ENCODE measurements at places on chromosomes 6 and 20.

GRCh38 chr6:165877773-165878172 lies 214.7 kb upstream of the PDE10A start:
- DNase-seq, result no peak

GRCh38 chr20:54606380-54606779 lies 131.0 kb downstream of the DOK5 start:
- DNase-seq, result no peak

DNA sequence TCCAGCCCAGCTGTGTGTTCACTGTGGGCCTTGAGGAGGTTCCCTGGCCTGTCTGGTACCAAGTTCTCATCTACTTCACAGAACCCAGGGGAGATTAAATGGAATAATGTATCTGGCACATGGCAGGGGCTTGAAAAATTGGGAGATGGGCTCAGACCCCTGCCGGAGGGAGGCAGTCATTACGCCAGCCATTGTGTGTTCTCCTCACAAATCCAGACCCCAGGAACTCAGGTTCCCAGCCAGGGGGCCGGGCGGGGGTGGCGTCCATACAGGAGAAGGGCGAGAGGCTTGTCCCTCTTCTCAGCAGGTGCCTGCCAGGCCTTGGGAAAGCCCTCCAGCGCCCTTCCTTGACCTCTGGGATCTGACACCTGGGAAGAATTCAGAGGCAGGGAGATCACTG lies 8.1 kb downstream of the NOL4L start:
- DNase-seq, result no peak

- DNase-seq, result peak; percentile 77
Measured at GRCh38 chr6:13702809-13703302, 8.8 kb downstream of the RANBP9 start.

DNA sequence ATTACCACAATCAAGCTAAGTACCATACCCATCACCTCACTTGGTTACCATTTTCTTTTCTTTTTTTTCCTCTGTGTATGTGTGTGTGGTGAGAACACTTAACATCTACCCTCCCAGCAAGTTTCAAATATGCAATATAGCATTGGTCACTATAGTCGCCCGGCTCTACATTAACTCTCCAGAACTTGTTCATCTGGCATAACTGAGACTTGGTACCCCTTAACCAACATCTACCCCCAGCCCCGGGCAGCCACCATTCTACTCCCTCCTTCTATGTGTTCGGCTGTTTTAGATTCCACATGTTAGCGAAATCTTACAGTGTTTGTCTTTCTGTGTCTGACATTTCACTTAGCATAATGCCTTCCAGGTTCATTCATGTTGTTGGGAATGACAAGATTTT lies 89.0 kb upstream of the TOP1 start:
- no peak for DNase-seq

DNA sequence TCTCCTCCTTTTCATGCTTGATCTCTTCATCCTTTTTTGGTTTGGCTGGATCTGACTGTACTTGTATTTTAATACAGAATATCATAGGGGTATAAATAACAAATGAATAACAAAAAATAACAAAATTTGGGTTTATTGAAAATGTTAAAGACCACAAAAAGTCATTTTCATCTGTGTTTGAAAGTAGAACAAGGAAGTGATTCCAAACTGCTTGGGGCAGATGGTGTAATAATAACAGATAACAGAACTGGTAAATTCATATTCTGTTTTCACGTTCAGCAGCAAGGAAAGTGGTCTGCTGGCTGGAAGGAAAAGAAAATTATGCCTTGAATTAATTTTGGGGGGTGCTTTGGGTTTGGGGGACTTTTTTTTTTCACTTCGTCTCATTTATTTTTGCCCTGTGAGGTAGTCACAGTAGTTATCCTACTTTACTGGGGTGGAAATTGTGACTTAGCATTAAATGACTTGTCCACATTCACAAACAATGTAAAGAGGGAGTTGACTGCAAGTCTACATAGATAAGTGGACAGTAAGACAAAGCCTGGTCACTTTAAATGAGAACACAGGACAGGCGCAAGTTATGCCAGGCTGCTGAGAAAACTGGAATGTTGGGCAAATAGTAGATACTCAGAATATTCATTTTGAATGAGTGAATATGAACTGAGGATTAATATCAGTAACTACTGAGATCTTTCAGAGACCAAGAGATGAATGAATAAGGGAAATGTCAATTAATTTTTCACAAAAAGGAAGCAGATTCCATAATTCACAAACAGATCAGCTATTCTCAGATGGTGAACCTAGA lies 193.9 kb upstream of the CITED2 start:
- peak; percentile 49 for DNase-seq

GRCh38 chr20:47606983-47607613 lies 105.4 kb downstream of the NCOA3 start:
- DNase-seq, result peak; percentile 54

DNA sequence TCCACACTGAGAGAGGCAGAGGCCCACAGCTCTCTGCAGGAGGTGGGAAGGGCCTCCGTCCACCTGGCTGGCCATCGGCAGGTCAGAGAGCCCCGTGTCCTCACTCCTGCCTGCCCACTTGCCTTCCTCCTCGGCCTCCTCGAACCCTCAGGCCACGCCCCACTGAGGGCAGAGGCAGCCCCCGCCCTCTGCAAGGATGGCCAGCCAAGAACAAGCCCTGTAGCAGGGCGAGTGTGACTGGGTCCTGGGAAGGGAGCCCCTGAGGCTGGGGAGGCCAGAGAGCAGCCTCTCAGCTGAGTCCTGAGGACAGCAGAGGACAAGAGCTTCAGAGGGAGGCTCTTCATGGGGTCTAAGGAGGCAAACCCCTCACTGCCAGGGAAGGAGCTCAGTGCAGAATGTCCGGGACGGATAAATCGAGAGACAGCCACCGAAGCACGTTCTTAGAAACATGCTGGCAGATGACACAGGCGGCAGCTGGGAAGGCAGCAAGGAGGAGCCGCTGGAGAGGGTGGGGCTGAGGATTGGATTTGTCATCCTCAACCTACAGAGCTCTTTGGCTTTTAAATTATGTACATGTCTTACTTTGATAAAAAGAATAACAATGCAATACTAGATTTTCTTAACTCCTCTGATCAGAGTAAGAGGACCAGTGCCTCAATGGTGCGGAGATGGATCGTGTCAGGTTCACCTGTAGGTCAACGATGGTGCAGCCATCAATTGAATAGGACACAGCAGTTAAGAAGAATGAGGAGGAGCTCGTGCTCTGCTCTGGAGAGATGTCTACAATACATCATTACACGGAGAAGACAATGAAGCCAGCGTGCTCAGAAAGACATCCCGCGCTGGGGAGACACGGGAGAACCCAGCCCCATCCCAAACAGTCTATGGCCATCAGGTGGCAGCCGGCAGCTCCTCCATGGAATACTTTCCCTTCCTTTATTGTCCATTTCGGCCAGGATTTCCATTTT lies 53.0 kb downstream of the GNAS-AS1 start:
- no peak for DNase-seq

DNA sequence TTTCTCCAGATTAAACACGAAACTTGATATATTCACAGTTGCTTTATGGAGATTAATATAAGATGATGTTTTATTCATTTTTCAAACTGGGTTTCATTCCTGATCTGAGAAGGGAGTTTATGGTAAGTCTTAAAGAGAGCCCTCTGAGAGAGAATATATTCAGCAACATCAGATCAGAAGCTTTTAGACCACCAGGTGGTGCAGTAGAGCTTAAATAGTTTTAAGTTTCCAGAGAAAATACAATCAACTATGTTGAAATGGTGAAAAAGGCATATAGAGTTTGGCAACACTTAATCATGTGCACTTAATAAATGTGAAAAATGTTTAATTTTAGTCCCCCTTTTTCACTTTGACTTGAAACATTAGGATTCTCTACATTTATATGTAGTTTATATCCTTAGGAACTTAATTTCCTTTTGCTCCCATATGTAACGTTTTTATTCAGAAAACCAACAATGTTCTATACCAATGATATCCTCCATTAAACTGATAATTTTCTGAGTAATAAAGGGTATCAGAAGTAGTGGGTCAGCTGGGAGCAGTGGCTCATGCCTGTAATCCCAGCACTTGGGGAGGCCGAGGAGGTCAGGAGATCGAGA lies 86.4 kb upstream of the CLDN20 start:
- DNase-seq, result peak; percentile 86

GRCh38 chr20:50339466-50339901 lies 148.9 kb downstream of the CEBPB start:
- DNase-seq, result no peak

- DNase-seq, result no peak
Measured at GRCh38 chr20:32777177-32777956, 15.2 kb downstream of the DNMT3B start.

DNA sequence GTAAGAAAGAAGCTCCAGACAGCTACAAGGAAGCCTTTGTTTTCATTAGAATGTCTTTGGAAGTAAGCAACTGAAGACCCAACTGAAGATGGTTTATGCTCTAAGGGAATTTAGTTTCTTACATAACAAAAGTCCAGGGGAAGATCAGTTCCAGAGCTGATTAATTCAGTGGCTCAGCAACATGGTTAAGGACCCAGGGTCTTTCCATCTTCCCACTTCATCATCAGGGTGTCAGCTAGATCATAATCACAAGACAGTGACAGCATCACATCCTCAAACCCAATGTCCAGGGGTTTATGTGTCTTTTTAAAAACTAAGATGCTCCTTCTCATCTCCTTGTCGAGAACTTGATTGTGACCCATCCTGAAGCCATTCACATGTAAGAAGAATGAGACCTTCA lies 119.7 kb upstream of the PRDM1 start:
- DNase-seq, result no peak

GRCh38 chr20:5660346-5660745 lies 89.9 kb upstream of the SHLD1 start:
- DNase-seq, result no peak

- DNase-seq, result no peak
Measured at GRCh38 chr20:12798286-12798685, 210.5 kb upstream of the SPTLC3 start.

DNA sequence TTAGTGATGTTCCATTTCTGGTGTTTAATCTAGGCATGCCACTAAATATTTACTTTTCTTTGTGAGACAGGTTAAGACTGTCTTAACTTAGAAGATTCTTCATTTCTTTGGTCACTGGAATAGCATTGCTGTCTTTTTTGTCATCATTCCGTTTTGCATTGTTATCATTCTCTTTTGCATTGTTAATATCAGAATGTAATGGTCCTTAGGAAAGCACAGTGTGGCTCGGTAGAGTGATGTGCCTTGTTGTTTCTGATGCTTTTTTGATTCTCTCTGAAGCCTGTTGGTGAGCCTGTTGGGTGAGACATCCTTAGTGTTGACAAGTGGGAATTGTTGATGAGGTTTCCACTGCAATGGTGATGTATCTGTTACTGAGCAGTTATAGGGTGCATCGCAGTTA lies 23.2 kb downstream of the PLCB4 start:
- no peak for DNase-seq

- DNase-seq, result no peak
Measured at GRCh38 chr6:101379926-101380325, 13.6 kb upstream of the GRIK2 start.

DNA sequence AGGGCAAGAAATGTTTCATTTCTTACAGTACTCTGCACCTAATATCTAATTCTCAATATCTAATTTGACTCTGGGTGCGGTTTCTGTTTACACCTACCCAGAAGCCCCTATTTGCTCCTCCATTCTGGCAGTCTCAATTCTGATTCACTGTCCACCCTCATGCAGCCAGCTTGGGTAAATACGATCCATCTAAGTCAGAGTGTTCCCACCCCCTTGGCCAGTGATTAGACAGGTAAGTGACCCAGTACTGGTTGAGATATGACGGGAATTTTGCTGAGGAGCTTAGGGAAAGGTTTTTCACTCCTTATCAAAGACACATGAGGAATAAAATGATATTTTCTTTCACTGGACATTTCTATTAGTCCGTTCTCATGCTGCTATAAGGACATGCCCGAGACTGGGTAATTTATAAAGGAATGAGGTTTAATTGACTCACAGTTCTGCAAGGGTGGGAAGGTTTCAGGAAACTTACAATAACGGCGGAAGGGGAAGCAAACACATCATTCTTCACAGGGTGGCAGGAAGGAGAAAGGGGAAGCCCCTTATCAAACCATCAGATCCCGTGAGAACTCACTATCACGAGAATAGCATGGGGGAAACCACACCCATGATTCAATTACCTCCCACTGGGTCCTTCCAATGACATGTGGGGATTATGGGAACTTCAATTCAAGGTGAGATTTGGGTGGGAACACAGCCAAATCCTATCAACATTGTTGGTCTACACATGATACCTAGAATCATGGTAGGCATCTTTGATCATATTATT lies 29.4 kb downstream of the GLO1 start:
- DNase-seq, result peak; percentile 43

GRCh38 chr6:87832025-87832825 lies 130.2 kb upstream of the AKIRIN2 start:
- DNase-seq, result peak; percentile 73

DNA sequence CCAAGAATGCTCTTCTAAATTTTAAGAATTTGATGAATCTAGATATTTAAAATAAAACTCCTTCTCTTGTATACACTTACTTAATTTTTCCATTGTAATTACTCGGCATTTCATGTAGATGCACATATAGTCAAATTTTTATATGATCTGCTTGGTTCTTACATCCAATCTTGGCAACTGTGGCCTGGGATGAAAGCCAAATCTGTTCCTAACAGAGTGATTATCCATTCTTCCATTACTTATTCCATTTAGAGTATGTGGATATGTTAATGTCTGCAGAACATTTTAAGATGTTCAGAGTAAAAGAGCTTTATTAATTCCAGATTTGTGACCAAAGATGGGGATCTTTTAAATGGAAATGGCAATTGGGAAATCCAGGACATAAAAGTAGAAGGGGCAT lies 144.1 kb upstream of the PDE7B start:
- no peak for DNase-seq

DNA sequence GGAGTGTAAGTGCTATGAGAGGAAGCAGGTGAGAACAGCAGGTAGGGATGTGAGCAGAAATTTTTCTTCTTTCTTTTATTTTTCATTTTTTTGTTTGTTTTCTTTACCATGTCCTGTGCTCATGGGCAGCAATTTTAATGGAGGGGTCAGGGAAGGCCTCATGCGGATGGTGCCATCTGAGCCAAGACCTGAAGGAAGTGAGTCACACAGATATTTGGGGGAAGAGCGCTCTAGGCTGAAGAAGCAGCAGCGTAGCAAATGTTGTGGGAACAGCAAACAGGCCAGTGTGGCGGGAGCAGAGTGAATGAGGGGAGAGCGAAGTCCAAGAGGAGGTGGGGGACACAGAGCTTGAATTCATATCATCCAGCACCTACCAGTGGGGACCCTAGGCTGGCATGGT lies 12.7 kb downstream of the SPDEF start:
- DNase-seq, result no peak

DNA sequence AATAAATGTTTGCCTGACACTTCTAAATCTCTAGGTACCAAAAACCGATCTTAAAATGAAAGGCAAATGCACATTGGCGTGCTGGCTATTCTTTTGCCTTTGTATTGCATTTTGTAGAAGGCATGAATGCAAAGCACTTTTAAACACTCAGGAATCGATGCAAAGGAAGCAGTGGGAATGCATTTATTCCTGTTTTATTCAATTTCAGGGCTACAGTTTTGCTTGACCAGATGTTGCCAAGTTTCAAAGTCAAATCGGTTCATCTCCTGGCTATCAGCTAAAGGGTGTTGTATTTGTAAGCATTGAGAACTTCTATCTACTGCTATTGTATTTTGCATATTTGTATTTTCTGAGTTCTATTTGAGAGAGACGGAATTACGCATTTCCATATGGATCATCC lies 659.8 kb upstream of the SLC35B3 start:
- DNase-seq, result no peak

- no peak for DNase-seq
Measured at GRCh38 chr6:78947962-78948361, 80.6 kb downstream of the IRAK1BP1 start.

GRCh38 chr6:15376900-15377487 lies 131.1 kb downstream of the JARID2 start:
- no peak for DNase-seq

All from hematopoietic multipotent progenitor cell treated with erythropoietin and hydrocortisone succinate and interleukin-3 and kit ligand, for 6 days (in vitro differentiated cells).